ENCODE measurements at places on chromosomes 2 and 18. TPM values are rescaled to one million over a fixed set of nuclear protein-coding genes. Genes with fewer than 3 reads are reported as not detected.
A peak's percentile ranks its signal among the peaks of the same experiment; 100 is the strongest.

DNA sequence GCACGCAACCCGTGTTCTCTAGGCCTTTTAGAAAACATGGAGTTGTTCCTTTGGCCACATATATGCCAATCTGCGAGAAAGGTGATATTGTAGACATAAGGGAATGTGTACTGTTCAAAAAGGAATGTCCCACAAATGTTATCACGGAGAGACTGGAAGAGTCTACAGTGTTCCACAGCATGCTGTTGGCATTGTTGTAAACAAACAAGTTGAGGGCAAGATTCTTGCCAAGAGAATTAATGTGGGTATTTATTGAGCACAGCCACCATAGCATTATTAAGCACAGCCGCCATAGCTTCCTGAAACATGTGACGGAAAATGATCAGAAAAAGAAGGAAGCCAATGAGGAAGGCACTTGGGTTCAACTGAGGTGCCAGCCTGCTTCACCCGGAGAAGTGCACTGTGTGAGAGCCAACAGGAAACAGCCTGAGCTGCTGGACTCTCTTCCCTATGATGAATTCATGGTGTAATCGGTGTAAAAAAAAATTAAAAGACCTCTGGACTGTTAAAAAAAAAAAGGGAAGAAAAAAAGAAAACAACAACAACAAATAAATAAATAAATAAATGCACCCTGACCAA lies 29.0 kb upstream of the REL start:
- DNase-seq, result no peak

Gene TUBA3E
- not detected for total RNA-seq

- DNase-seq, result peak; percentile 65
Measured at GRCh38 chr18:57210107-57210715, 63.3 kb downstream of the BOD1L2 start.

Gene COLEC11
- total RNA-seq, result 1.2 TPM

GRCh38 chr2:236196366-236196765 lies 28.2 kb upstream of the GBX2 start:
- DNase-seq, result no peak

GRCh38 chr2:137828624-137829023 lies 135.6 kb upstream of the HNMT start:
- DNase-seq, result no peak

DNA sequence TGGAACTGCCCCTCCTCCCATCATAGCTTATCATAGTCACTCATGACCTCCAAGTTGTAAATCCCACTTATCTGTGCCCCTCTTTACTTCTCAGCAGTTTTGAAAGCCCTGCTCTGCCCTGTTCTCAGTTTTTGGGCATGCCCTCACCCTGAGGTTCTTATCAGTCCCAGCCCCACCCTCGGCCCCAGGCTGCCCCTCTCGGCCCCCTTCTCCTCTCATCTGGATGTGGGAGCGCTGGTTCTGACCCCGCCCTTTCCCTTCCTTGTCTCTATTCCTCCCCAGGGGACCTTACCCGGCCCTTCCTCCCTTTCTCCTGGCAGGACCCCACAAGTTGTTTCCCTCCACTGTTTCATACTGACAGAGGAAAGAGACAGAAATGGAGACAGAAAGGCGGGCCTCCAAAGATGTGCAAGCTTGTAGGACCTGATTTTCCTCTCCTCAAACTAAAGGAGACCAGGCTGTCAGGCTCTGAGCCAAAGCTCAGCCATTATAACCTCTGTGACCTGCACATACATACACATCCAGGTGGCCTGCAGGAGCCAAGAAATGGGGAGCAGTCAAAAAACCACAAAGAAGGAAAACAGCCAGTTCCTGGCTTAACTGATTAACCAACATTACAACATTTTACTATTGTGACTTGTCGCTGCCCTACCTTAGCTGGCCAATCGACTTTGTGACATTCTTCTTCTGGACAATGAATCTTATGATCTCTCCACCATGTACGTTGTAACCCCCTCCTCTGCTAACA lies 171.0 kb upstream of the HS6ST1 start:
- DNase-seq, result no peak

Measured in left colon (tissue), 2 donors.